ENCODE measurements at places on chromosomes 1 and 21.

GRCh38 chr1:164953815-164954214, 394.8 kb downstream of the PBX1 start:
- DNase-seq = no peak

GRCh38 chr1:85397490-85398032, 67.4 kb downstream of the DDAH1 start:
- no peak for DNase-seq

GRCh38 chr1:80447526-80447925, 1353.2 kb upstream of the ADGRL2 start:
- peak; percentile 3 for DNase-seq

- DNase-seq = no peak
Observed at GRCh38 chr1:227093309-227093708, 153.2 kb downstream of the COQ8A start.

- no peak for DNase-seq
Observed at GRCh38 chr1:18803151-18803791, 56.2 kb downstream of the TAS1R2 start.

GRCh38 chr21:31711326-31711725, 20.6 kb downstream of the SCAF4 start:
- no peak for DNase-seq

DNA sequence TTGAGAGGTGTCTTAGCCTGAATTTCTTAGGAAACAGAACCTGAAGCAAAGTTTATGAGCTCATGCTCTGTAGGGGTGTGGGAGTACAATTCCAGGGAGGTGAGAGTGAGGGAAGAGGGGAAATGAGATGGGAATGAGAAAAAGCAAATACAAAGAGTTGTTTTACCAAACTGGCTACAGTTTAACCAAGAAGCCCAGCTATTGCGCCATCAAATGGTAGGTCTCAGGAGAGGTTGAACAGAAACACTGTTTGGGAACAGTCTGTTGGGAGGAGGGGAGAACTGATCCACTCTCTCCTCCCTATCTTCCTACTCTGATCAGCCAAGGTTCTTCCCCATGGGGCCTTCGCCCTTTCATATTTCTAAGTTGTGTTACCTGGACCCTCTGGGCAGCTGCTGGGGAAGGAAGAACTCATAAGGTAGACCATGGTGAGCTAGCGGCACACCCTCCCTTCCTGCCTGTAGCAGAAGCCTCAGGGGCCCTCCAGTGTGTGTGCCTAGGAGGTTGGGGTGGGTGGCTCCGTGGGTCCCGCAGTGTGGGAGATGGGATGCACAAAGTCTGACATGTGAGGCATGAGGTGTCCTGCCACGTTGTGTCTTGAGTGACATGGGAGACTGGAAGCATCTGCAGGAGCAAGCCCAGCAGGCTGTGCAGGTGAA, 120.5 kb downstream of the UCK2 start:
- no peak for DNase-seq

- DNase-seq = no peak
Observed at GRCh38 chr1:869499-870244, 54.1 kb upstream of the SAMD11 start.

- DNase-seq = no peak
Observed at GRCh38 chr1:65198096-65198495, 50.1 kb downstream of the AK4 start.

DNA sequence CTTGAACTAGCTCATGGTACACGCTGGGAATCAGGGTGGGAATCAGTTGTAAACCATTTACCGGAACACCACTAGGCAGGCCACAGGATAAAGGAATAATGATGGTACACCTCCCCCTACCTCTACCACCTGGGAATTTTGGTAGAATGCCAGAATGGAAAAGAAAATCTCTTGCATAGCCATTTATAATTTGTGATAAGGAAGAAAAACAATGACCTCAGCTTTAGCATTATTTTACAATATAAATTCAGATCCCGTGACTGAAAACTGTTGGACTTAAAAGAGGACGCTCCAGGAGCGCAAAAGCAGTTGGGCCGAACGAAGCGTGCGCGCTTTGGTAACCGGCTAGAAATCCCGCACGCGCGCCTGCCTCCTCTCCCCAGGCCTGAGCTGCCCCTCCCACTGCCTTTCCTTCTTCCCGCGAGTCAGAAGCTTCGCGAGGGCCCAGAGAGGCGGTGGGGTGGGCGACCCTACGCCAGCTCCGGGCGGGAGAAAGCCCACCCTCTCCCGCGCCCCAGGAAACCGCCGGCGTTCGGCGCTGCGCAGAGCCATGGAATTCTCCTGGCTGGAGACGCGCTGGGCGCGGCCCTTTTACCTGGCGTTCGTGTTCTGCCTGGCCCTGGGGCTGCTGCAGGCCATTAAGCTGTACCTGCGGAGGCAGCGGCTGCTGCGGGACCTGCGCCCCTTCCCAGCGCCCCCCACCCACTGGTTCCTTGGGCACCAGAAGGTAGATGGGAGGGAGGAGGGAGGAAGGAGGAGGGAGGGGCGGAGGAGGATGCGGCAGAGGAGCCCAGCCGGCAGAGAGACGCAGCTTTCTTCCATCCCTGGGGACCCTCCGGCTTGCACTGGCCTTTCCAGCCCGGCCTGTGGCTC, at the start of gene CYP4X1:
TSS of gene CYP4X1 (plus strand) at position 402 of the 873 bp plus-strand sequence. CDS start at position 551, 149 bp downstream.
- no peak for DNase-seq

DNA sequence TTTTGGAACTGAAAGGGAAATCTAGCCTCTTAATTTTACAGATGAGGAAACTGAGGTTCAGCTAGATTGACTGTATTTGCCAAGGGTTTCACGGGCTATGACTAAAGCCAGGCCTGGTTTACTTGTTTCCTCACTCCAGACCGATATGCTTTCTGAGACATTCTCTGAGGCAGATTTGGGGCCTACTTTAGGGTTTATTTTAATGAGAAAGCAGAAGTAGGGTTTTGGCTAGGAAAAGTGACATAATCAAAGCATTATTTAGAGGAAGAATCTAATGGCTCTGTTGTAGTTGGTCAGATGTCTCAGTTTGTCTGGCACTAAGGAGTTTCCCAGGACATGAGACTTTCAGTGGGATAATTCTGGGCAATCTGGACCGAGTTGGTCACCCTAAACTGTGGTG, 1.5 kb upstream of the RPTN start:
- DNase-seq = no peak

- no peak for DNase-seq
Observed at GRCh38 chr1:32144033-32144432, 35.4 kb upstream of the TXLNA start.

DNA sequence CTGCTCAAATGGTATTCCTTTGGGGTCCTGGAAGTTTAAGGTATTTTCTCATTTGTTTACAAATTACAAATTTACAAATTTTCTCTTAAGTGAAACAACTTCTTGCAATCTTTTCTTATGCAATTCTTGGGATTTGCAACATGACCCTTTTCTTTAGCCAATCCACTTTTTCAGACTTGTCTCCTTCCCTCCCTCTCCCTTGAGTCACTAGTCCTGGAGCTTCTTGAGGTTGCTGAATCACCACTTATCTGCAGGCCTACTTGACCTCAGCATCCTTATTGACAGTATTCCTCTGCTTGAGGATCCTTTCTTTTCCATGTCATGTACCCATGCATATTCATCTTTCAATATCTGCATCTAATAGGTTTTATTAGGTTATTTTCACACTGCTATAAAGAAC, 302.8 kb upstream of the ADAMTS5 start:
- DNase-seq = peak; percentile 94

DNA sequence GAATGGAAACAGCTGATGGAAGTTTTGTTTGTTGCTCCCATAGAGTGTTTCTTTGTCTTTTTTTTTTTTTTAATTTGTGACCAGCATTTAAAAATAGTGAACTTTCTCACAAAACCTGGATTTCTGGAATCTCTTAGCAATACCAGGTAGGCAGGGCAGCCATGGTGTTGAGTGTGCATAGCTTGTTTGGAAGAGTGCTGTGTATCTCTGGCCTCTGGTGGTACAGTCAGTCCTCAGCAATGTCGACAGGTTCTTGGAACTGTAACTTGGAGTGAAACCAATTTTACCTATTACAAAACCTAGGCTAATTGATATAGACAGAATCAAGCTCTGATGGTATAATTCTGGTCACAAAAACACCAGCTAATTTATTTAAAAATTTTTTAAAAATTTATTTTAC, 6.7 kb downstream of the AADACL3 start:
- no peak for DNase-seq

DNA sequence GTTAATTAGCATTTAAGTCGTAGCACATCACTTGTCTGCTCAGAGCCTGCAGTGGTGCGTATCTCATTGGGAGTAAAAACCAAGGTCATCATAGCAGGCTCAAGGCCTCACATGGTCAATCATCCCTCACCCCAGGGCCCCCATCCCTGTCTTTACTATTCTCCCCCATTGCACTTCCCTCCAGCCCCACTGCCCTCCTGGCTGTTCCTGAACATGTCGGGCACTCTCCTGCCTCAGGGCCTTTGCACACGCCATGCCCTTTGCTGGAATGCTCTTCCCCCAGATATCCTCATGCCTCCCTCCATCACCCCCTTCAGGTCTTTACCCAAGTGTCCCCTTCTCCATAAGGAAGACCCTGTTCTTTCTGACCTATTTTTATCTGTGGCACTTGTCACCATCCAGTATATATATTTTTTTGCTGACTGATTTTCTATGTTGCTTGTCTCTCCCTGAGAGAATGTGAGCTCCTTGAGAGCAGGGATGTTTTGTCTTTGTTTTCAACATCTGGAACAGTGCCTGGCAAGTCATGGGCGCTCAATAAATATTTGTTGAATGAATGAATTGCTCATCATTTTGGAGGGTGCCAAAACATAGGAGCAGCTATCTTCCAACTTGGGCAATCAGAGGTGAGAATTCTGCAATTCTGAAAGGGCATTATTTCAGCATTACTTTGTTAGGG, 74.1 kb upstream of the POU3F1 start:
- DNase-seq = no peak

DNA sequence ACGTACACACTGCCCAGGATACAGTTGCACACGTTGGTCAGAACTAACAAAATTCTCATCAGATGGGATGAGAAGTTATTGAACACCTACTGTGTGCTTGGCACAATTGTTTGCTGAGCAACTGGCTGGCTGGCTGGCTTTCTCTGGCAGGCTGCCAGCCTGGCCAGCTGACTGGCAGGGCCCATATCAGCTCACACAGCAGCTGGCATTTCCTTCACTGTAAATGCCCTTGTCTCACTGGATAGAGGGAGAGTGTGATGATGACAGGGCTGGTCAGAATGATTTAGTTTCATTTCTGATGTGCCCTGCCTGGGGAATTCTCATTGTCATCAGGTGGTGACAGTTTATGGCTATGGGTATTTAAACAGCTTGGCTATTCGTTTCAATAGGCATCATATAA, 15.8 kb downstream of the CAMK2N1 start:
- no peak for DNase-seq

- no peak for DNase-seq
Observed at GRCh38 chr1:151011154-151011850, 3.1 kb downstream of the PRUNE1 start.

DNA sequence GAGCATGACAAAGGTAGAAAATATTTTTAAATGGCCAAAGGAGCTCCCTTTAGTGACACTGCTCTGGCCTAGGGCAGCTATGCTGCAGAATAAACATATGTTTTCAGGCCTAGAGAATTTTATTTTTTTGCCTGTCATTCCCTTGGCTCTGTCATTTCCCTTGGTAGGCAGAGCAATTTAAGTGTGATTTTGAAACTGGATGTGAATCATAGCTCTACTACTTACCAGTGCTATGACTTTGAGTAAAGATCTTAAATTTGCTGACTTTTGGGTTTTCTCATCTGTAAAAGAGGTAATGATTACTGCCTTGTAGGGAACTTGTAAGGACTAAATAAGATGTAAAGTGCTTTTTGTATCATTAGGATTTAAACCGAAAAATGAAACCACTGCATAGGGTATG, 189.0 kb upstream of the ZRANB2 start:
- DNase-seq = no peak

DNA sequence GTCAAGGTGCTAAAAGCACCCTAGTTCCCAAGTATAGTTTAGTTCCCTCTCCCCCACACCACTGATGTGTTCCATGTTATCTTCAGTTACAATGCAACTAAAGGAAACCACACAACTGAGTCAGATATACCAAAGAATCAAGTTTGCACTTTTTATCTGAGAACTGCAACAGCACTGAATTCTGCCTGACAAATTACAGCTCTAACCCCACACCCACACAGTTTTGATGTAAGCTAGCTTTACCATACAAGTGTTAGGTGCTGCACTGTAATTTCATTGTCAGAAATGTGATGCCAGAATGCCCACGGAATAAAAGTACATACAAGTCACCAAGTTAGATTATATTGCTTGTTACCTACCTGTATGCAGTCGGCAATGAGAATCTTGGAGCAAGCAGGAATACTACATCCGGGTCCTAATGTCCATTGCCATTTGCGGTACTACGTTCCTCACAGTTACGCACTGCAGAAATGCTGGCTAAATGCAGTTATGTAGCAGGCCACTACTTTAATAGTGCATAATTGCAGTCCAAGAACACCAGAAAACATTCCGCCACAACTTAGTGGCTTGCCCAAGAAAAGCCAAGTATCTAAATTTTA, 12.1 kb downstream of the SFPQ start:
- DNase-seq = peak; percentile 36

DNA sequence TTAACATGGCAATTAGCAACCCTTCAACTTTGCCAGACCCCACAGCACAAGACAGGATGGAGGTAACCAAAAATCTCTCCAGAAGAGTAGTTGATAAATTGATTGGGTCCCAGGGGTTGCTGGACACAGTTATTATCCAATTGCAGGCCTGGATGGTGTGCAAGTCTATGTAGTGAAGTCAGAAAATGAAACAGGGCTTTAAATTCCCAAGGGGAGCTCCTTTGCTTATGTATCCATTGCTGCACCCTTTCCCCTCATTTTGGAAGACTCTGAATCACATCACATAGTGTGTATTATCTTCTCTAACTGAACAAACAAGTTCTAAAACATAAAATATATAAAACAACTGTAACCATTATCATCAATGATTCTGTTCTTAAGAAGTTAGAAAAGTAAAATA, 550.2 kb downstream of the LMO4 start:
- no peak for DNase-seq

DNA sequence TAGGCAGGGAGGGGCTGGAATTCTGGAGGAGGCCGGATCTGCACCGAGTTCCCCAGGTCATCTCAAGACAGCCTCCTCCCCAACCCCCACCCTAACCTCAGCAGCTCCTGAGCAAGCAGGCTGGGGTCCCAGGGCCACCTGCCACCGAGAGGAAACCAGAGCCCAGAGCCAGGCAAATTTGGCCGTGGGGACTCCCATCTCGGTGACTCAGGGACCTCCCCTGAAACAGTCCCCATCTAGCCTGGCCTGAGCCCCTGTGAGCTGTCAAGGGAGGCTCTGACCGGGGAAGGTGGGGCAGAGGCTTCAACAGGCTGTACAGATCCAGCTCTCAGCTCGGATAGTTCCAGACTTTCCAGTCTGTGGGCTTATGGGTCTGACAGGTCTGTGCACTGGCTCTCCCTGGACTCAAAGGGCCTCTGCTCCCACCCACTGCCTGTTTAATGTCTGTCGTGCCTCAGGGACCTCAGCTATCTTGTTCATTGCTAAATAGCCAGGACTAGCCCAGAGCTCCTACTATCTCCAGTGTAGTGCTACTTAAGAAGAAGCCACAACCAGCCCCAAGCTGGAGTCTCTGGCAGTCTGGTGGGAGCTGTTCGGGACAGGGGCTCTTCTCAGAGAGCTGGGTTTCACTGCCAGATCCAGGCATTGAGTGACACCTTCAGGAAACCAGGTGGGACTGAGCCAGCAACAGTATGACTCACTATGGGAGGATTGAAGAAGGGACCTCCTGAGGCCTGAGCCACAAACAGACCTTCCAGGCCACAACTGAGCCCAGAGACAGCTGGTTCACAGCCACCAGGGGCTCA, 25.6 kb downstream of the MATN1 start:
- no peak for DNase-seq

- DNase-seq = no peak
Observed at GRCh38 chr1:207882692-207883091, 28.2 kb downstream of the CD34 start.
